ENCODE measurements at places on chromosomes 4 and X.

DNA sequence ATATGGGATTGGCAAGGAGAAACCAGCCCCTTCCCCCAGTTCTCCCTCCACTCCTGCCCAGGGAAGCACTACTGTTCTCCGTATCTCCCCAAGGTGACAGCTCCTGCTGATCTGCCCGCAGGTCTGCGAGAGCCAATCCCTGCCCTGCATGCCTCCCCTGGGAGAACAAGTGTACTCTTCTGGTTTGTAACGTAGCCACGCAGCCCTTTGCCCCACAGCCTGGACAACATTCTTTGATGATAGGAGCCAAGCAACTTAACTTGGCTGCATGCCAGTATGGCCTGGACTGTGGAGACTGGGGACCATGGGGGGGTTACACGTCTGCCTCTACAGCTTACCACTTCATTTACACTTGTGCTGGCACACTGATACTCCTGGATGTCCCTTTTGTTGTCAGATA lies 2.0 kb downstream of the STBD1 start:
- no peak for DNase-seq

DNA sequence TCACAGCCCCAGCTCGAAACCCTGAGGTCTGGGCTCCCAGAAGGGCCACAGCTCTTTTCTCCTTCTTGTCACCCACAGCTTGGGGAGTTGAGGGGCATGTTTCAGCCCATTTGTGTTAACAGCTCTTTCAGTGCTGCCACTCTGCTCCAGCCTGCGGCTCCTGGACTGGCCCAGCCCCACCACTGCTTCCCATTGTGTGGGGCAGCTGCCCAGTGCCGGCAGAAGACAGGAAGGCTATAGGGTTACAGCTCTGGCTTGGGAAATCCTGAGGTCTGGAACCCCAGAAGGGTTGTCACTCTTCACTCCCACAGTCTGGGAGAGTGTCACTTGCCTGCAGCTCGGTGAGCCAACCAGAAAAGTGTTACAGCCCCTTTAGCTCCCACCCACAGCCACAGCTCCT lies 7.0 kb upstream of the HNRNPD start:
- DNase-seq, result no peak

DNA sequence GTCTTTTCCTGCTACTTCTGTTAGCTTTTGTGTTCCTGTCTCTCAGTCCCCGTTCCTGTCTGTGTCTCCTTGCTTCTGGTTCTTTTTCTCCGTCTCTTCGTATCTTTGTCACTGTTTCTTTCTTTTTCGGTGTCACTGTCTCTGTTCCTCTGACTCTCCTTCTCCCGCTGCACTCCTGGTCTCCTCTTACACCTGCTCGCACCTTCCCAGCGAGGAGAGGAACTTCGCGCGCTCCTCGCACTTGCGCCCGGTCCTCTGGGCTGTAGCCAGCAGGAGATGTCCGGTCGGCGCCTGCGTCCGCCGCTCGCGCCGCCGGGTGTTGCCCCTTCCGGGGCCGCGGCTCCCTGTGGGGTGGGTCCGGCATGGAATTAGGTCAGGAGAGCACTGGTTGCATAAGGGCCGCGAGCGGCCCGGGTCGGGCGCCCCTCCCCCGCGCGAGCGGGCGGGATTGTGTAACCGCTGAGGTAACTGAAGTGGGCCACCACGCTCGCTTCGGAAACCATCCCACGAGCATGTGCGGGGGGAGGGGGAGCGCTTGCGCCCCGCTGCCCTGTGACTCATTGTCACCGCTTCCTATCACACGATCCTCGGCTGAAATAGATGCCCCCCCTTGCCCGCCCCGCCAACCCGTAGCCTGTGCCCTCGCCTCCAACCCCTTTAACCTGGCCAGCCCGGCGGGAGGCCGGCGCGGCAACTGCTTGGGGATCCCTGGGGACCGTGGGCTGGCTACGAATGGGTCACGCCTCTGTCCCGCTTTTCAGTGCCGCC lies 1.6 kb downstream of the LONRF3 start:
- no peak for DNase-seq

- DNase-seq, result no peak
These were observed 231.5 kb upstream of the DIAPH2 start for GRCh38 chrX:96453139-96453538.

GRCh38 chr4:83221897-83222441 lies 62.6 kb downstream of the COQ2 start:
- no peak for DNase-seq

GRCh38 chr4:185396724-185397385 lies at the start of gene ANKRD37:
Gene ANKRD37, plus strand, starts transcription at chr4:185396841. Its CDS starts 83 bp downstream, at chr4:185396924.
- no peak for DNase-seq

DNA sequence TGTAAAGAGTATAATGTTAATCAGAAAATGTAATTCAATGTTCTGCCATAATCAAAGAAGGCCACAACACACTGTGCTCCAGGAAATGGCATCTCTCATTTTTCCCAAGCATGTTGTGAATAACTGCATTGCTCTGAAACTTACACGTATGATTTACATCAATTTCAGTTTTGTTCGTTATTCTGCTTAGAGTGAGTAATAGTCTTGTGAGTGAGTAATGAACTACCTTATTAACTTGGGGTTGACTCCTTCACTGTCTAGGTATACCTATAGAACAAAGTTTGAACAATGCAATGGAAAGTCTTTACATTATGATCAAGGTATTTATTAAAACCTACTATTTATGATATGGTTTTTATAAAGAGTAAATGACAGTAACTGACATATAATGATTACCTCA lies 17.8 kb upstream of the IBSP start:
- no peak for DNase-seq

- no peak for DNase-seq
These were observed 17.8 kb downstream of the ZNF185 start for GRCh38 chrX:152915541-152916241.

GRCh38 chr4:23232987-23233386 lies 540.2 kb downstream of the GBA3 start:
- no peak for DNase-seq

- DNase-seq, result no peak
These were observed 49.3 kb downstream of the RAPGEF2 start for GRCh38 chr4:159152181-159152580.

DNA sequence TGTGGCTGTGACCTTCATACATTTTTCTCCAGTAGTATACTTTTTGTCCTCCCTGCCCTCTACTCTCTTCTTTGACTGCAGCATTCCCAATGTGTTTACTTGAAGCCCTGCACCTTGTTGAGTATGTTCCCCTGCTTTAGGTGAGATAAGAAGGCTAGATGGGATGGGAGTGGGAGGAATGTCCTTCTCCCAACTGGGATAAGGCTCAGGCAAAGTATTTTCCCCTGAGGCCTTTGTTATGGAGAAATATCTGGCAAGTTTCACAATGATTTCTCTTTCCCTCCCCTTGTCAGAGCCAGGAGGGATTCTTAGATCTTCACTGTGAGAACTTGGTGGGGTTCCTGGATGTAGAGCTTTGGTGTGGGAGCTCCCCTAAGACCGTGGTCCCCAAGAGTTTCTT lies 131.8 kb downstream of the CLCN5 start:
- no peak for DNase-seq

DNA sequence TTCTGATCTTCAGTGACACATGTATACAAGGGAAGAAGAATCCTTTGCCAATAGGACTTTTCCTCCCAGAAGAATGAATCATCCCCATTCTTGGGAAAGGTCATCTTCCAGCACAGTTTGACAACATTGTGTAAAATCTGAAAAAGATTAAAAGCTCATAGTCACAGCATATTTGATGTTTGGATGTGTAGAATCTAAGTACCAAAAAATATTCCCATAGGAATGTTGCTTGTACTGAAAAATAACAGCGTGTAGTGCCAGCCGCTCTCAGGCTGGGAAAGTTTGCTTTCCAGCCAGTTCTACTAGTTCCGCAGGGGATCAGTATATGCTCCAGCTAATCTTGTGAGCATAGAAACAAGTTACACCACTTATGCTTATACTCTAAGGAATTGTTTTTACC lies 74.7 kb upstream of the IL13RA1 start:
- no peak for DNase-seq

All from NCI-H1436 (cell line).